ENCODE measurements at places on chromosomes 16 and 17.

DNA sequence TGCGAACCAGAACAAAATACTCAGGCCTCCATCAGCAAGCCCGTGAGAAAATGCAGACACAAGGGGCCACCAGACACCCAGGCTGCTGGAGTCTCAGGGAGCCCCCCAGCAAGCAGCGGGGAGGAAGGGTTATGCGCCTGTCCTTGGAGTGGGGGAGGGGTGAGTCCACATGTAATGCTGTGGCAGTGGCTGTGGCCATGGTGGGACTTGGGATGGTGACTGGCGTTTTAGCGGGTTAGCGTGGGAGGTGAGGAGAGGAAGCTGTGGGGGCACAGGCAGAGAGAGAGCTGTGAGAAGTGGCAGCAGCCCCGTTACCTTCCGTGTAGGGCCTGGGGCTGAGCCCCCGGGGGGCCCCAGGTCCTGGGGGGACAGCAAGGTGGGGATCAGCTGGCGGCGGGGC, 58.3 kb downstream of the SRCIN1 start:
- no peak for DNase-seq

GRCh38 chr16:53817812-53818550, 114.0 kb downstream of the FTO start:
- no peak for DNase-seq

GRCh38 chr16:8459085-8459733, 131.1 kb downstream of the TMEM114 start:
- no peak for DNase-seq

- no peak for DNase-seq
Measured at GRCh38 chr16:85652431-85653221, 36.1 kb downstream of the GINS2 start.

DNA sequence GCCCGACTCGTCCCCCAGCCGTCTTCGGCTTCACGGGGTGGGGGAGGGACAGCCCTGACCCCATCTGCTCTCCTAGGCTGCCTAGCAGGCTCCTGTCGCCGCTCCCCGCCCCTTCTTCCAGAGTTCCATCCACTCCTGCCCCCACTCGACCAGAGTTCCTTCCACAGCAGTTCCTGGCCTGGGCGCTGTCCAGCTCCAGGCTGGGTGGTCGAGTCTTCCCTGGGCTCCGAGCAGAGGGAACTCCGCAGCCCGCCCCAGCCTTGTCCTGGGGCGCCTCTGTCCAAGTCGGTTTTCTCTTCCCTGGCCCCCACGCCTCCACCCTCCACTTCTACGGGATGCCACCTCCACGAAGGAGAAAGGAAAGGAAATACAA, 1.4 kb downstream of the PYY start:
- DNase-seq, result no peak

DNA sequence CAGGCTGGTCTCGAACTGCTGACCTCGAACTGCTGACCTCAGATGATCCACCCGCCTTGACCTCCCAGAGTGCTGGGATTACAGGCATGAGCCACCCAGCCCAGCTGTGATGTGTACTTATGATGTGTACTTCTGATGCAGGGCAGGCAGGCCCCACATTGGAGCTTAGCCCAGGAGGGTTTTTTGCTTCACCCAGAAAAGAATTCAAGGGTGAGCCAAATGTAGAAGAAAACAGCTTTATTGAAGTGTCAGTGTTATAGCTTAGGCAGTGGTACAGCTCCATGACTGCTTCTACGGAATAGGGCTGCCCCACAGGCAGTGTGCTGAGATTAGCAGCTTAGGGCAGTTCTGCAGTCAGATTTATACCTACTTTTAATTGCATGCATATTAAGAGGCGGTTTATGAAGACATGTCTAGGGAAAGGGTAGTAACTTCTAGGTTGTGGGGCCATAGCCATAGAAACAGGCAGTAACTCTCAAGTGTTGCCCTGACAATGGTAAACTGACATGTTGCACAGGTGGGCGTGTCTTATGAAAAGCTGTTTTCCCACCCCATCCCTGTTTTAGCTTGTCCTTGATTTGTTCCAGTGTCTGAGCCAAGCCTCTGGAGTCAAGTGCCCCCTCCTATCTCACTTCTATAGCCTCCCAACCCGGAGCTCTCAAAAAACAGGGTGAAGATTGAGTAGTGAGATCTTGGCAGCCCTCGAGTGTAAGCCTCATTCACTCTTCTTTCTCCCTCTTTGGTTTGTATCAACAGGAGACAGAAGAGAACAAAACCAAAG, 24.1 kb upstream of the POLR3E start:
- no peak for DNase-seq
